ENCODE measurements at places on chromosomes 5 and 9. TPM values are rescaled to one million over a fixed set of nuclear protein-coding genes. Genes with fewer than 3 reads are reported as not detected.

DNA sequence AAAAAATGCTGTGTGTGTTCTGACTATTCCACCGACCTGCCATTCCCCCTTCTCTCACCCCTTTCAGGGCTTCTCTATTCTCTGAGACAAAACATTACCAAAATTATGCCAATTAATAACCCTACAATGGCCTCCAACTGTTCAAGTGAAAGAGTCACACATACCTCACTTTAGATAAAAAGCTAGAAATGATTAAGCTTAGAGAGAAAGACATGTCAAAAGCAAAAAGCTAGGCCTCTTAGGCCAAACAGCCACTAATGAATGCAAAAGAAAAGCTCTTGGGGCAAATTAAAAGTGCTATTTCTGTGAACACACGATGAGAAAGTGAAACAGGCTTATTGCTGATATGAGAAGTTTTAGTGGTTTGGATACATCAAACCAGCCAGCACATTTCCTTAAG, 279.6 kb upstream of the GRAMD2B start:
- DNase-seq, result no peak

DNA sequence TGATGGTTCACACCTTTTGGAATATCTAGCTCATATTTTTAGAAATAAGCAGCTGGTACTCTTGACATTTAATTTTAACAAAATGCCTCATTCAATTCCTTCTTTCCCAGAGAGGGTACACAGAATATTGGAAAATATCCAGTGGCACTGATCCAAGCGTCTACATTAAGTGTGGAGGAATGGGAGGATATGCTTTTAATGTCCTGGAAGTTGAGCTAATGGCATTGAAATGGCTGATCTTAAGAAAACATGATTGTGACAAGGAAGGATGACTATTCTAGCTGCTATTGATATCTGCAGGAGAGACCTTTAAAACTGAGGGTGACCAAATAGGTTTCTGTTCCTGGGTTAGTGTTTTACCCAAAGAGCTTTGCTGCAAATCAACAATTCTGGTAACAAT, 30.0 kb downstream of the ZNF366 start:
- DNase-seq, result no peak

DNA sequence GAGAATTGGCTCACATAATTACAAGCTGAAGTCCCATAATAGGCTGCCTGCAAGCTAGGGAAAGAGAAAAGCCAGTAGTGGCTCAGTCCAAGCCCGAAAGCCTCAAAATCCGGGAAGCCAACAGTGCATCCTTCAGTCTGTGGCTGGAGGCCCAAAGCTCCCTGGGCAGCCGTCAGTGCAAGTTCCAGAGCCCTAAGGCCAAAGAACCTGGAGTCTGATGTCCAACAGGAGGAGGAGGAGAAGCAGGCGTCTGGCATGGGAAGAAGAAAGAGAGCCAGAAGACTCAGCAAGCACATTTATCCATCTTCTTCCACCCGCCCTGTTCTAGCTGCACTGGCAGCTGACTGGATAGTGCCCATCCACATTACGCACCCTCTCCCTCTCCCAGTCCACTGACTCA, 213.4 kb downstream of the GAS1 start:
- no peak for DNase-seq

GRCh38 chr9:115158661-115159481, 40.9 kb upstream of the TNC start:
- no peak for DNase-seq

DNA sequence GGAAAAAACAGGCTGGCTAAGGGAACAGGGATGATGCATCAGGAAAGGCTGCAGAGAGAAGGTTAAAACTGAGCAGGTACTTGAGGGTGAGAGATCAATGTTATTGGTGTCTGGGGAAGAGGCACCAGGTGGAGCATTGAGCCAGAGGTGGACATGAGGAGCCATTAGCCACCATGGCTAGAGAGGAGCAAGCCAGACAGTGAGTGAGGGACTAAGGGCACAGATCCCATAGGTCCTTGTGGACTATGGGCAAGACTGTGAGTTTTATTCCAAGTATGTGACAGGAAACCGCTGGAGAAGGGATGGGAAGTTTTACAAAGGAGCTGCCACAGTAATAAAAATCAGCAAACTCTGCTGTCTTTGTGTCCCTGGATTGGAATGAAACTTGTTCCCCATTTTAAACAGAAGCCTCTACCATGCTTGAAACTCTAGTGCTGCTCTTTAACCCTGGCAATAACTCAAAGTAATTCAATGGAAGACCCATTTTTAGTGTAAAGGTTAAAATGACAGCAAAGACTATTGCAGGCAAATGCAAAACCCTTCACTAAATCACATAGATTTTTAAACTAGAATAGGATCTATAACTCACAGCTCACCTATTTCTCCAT, 349.8 kb downstream of the ENC1 start:
- no peak for DNase-seq

GRCh38 chr5:109964136-109964535, 274.4 kb downstream of the MAN2A1 start:
- no peak for DNase-seq

- DNase-seq, result no peak
Observed at GRCh38 chr5:31194468-31194813, 955 bp downstream of the CDH6 start.

DNA sequence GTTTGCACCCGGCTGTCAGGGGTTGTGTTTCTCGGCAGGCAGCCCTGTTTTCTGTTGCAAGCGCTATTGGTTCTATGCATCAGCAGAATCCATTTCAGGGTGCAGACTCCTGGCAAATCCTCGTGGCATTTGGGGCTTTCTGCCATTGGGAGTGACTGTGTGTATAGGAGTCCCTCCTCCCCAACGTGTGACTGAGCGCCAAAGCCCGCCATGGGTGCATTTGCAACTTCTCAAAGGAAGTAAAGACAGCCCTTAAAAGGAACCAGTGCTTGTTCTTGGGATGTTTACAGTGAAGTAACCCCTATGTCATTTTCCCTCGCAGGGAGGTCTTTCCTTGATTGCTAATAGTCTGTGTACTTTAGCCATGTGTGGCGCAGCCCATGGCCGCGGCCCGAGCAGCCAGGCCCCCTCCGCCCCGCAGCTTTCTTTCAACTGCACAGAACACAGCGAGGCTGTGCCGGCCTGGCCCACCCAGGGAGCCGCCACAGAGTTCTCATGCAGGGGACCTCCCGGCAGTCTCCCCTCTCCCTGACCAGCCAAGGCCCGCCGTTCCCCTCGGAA, 175.6 kb downstream of the HSD17B3 start:
- no peak for DNase-seq

DNA sequence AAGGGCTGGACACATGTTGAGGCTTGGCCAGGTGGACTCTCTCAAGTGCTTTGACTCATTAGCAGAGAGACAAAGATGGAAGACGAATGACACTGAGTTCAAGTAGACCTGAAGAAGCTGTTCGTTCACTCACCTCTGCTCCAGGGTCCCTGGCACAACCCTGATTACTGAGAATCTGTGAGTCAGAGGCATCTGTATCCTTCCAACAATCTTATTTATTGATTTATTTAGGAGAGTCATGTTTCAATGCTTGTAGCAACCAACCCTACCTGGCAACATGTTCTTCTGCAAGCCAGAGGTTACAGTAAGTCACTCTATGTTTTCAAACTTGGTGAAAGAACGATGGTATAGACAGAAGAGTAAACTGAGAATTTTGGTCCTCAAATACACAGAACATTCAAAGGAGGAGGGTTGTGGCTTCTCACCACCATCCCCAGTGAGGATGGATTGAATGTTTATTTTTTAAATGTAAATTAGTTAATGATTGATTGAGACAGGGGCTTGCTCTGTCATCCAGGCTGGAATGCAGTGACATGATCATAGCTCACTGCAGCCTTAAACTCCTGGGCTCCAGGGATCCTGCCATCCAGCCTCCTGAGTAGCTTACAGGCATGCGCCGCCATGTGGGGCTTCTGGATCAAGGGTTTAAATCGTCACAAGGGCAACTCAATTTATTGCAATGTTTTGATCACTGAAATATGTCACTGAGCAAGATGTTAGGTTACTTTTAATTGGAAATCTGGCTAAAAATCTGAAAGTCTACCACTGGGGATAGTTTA, 55.7 kb upstream of the CARTPT start:
- DNase-seq, result no peak

- DNase-seq, result no peak
Observed at GRCh38 chr5:154198611-154199230, 8.2 kb downstream of the GALNT10 start.

The ZNF366 gene
- not detected for total RNA-seq

The UGCG gene
- 22.6 TPM for total RNA-seq

The EPB41L4B gene
- total RNA-seq, result 2.0 TPM

The ANKRD18B gene
- 3.5 TPM for total RNA-seq

The PCA3 gene
- not detected for total RNA-seq

The GLRA1 gene
- total RNA-seq, result not detected

The NR6A1 gene
- total RNA-seq, result 1.7 TPM

The SLC45A2 gene
- not detected for total RNA-seq
